ENCODE measurements at places on chromosomes 11 and 22.

GRCh38 chr11:107824668-107825369 lies 33.8 kb downstream of the SLC35F2 start:
- ATAC-seq, result peak; percentile 31

DNA sequence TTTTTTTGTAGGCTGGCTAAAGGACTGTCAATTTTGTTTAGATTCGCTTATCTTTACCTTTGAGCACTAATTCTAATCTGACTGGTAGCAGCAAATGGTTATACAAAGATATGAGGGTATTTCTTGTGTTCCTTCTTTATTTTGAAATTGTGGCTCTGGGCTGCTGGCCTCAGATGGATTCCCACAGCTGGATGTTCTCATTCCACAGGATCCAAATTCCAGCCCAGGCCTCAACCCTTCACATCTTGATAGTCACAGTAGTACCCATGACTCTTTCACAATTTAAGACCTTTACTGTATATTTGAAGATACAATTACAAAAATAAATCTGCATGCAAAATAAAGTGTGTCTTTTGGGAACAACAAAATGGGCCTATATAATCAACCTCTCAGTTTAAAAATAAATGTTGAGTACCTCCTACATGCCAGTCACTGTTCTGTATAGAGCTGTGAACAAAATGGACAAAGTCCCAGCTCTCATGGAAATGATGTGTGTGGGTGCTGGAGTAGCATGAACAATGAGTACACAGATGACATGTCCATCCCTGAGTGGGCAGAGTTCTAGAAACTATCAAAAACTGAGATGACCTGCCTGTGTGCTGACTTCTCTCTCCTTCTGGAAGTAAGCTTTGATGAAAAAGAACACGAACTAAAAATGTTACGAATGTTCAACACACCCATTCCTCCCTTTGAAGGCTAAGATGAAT lies 51.7 kb upstream of the FBXO3 start:
- no peak for ATAC-seq

- no peak for ATAC-seq
Observed at GRCh38 chr11:68414496-68415221, 45.9 kb upstream of the PPP6R3 start.

GRCh38 chr11:93492464-93493251 lies 50.5 kb downstream of the SMCO4 start:
- ATAC-seq, result no peak

- no peak for ATAC-seq
Observed at GRCh38 chr11:86795511-86795910, 4.8 kb upstream of the PRSS23 start.

- ATAC-seq, result no peak
Observed at GRCh38 chr11:27621405-27622161, 78.7 kb downstream of the BDNF start.

DNA sequence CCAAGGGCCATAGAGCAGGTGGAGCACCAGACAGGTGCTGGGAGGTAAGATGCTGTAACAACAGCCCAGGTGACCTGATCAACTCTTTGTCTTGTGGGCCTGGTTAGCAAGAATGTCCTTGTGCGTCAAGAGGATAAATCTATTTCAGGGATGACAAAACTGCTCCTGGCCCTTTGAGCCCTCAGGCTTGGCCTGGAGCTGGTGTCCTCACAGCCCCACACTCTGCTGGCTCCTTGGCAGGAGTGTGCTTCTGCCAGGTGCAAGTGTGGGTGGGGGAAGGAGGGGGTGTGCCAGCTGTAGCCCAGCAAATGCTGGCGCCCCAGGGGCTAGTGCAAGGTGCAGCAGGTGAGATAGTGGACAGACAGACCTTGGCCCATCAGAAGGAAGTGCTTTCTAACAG lies 19.5 kb downstream of the AMPD3 start:
- no peak for ATAC-seq

GRCh38 chr11:44083433-44083832 lies 12.0 kb upstream of the EXT2 start:
- no peak for ATAC-seq

DNA sequence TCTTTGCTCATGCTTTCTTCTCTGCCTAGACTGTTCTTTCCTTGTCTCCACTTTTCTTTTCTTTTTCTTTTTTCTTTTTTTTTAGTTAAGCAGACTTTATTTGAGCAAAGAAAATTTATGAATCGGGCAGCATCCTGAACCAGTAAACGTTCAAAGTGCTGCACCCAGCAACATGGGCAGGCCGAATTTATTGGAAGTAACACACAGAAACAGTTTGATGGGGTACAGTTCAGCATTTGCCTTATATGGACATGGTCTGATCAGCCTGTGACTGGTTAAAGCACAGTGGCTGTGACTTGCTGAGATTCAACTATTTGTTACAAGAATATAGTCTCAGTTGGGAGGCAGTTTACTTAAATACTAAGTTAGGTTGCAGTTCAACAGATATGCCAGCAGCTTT lies 16.0 kb downstream of the CD3E start:
- ATAC-seq, result no peak

DNA sequence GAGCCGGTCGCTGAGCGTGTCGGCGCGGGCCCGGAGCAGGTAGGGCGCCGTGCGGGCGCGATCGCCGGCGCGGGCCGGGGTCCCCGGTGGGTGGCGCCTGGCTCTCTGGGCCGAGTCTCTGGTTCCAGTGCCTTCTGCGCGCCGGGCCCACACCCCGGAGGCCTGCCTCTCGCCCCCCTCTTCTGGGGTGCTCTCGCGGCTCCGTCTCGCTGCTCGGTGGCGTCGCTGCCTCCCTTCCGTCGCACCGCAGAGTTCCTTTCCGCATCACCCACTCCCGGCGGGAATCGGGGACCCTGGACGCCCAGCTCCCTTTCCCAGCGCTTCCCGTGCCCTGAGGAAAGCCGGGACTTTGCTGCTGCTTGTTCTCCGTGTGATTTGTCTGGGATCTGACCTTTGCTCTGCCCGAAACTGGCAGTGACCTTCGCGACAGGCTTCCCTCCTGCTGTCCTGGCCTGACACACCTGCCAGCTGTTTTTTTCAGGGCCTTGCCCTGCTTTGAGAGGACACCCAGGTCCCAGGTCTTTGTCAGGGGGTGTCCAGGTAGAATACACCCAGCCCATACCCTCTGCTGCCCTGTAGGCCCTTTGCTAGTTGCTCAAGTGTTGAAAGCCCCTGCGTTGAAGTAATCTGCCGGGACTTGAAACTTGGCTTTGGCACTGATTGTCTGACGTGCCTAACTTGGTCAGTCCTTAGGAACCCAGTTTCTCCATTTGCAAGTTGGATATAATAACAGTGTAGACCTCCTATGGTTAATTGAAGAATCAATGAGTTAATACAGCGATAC lies 711 bp downstream of the FDX1 start:
- peak; percentile 40 for ATAC-seq

GRCh38 chr22:44037519-44038375 lies 13.6 kb downstream of the PARVB start:
- peak; percentile 50 for ATAC-seq

DNA sequence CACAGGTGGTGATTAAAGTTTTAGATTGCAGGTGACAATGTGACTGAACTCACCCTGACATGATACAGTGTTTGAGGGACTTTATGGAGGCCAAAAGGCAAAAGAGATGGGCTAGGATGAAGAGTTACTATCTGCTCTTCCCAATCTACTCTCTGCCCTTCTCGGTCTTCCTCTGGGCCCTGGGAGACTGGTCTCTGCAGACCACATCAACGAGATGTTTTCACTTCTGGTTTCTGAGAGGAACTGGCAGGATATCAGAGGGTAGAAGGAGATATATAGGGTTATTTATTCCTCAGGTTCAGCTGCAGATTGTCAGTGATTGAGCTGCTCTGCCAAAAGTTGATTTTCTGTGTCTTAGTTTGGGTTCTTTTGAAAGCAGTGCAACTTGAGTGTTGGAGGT lies 32.4 kb upstream of the CD44 start:
- no peak for ATAC-seq

- no peak for ATAC-seq
Observed at GRCh38 chr11:63532117-63532516, 4.5 kb upstream of the PLAAT4 start.

GRCh38 chr11:706439-706956 lies 467 bp downstream of the EPS8L2 start:
- peak; percentile 66 for ATAC-seq

GRCh38 chr11:93694109-93694508 lies 32.6 kb downstream of the CEP295 start:
- ATAC-seq, result no peak

- no peak for ATAC-seq
Observed at GRCh38 chr11:77118971-77119370, 9.1 kb upstream of the MYO7A start.

GRCh38 chr11:11318961-11319360 lies 34.1 kb downstream of the CSNK2A3 start:
- no peak for ATAC-seq

GRCh38 chr11:78179459-78180071 lies 8.9 kb downstream of the KCTD21 start:
- ATAC-seq, result no peak

- no peak for ATAC-seq
Observed at GRCh38 chr11:131724436-131724975, 354.1 kb downstream of the NTM start.

- ATAC-seq, result peak; percentile 52
Observed at GRCh38 chr22:28594797-28595462, 84.7 kb downstream of the TTC28 start.

DNA sequence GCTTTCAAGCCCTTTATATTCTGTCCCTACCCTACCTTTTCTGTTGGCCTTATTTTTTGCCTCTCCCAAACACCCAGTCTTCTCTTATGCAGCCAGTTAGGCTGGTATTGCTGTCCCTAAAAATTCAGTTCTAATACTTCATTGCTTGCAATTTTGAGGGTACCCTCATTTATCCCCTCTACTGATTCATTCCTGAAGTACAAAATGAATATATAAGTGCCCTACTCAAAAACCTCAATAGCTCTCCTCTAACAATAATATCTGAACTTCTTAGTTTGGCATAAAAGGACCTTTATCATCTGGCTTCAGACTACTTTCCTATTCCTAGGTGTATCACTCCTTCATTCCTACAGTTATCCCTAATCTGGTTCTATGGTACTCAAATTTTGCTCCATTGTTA lies 5.2 kb upstream of the EIF4G2 start:
- ATAC-seq, result no peak

DNA sequence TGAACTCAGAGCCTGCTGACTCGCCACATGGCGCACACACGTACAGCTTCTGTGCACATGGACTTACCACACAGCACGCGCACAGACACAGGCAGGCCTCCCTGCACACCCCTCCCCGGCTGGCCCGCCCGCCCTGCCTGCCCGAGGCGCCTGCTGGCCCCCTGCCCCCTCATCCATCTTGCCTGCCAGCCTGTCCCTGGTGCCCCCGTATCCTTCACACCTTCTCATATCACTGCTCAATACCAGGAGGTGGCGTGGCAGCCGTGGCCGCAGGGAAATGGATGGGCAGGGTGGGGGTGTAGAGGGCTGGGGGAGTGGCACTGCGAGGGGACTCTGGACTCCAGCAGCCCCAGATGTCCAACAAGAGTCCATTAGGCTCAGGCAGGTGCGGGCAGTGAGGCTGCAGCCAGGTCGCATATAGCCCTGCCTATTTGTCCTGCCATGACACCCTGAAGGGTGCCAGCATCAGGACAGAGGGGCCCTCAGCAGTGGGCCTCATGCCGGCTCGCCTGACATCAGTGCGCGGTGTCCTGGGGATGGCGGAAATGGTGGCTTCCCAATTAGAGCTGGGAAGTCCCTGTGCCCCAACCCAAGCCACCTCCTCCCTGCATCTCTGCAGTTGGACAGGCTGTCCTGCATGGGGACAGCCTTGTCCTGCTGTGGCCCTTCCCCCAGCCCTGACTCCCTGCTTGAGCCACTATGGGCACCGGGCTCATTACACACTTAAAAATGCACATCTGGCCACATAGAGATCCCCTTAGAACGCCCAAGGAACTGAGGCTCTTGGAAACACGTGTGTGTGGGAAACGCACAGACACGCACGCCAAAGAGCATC lies 2.0 kb upstream of the TBX10 start:
- no peak for ATAC-seq

- ATAC-seq, result no peak
Observed at GRCh38 chr11:61012737-61013215, 41.3 kb downstream of the CD6 start.

DNA sequence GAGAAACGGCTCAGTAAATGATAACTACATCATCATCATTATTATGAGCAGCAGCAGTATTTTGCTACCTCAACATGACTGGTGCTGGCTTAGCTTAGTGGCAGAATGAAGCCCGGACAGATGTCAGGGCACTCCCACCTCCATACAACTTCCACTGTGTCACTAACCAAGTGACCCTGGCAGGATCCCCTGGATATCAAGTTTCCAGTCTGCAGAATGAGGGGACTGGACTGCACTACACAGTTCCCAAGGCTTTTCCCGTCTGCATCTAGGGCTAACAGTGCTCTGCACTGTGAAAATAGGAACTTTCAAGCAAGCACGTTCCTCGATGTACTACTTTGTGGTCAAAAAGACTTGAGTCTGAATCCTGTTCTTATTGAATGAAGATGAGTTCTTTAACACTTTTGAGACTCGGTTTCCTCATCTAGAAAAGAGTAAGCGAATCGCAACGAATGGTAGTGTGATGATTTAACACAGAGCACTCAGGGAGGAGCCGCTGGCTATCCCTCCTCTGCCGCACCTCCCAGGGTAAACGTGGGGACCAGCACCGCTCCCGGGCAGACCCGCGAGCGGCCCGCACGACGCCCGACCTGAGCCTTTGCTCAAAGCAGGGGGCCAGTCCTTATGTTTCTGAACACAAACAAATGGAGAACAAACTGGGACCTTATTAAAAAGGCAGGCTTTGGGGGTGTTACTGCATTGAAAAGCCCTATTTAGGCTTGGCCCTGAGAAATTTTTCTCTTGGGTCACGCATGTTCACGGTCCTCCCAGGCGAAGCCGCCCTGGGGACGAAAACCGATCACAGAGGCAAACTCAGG lies 910 bp downstream of the CLTCL1 start:
- ATAC-seq, result peak; percentile 19

GRCh38 chr11:98365190-98365589 lies 655.6 kb upstream of the CNTN5 start:
- no peak for ATAC-seq

GRCh38 chr11:985406-985805 lies 51.1 kb downstream of the MUC6 start:
- no peak for ATAC-seq

DNA sequence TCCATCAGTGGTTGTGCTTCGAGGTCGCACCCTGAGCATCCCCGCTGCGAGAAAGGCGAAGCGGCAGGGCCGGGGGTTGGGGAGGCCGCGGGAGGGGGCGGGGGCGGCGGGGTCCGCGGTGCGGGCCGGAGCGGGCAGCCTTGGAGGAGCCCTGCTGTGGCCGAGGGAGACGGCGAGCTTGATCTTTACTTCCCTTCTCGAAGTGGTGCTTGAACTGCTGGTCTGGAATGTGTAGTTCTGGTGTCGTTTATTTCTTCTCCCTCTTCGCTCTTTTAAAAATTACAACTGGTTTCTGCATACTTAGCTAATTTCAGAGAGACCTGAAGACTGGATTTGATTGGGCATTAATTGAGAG lies 1.1 kb downstream of the APLP2 start:
- ATAC-seq, result no peak

GRCh38 chr11:88167853-88168252 lies 7.4 kb downstream of the RAB38 start:
- no peak for ATAC-seq

DNA sequence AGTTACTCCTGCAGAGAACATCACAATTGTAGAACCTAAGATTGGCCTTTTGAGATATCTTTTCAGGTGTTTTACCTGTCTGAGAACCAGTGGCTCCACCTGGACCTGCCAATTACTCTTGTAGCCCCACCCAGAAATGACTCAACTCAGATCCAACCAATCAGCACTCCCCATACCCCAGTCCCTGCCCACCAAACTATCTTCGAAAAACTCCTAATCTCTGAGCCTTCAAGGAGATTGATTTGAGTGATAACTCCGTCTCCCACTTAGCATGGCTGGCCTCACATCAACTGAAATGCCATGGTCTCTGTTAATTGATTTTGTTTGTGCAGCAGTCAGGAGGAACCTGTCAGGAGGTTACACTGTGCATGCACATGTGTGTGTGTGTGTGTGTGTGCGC lies 103.6 kb downstream of the MTNR1B start:
- ATAC-seq, result no peak
